ENCODE measurements at places on chromosomes 7 and 10.

DNA sequence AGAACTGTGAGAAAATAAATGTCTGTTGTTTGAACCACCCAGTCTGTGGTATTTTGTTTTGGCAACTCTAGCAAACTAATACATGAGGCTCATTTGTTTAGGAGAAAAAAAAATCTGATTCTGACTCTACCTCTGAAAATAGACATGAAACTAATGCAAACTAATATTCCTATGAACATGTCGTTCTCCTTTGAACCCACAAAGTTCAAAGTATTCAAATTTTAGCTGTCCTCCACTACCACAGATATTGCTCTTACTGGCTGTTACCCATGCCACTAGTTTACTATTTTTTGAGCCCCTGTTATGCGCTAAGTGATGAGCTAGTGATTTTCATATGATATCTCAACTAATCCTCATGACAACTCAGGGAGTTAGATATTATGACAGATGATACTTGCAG lies 58.8 kb upstream of the ZNF804B start:
- no peak for DNase-seq

- no peak for DNase-seq
Measured at GRCh38 chr7:92621561-92622023, 31.4 kb upstream of the FAM133B start.

GRCh38 chr7:10773430-10773829 lies 200.2 kb upstream of the PHF14 start:
- no peak for DNase-seq

DNA sequence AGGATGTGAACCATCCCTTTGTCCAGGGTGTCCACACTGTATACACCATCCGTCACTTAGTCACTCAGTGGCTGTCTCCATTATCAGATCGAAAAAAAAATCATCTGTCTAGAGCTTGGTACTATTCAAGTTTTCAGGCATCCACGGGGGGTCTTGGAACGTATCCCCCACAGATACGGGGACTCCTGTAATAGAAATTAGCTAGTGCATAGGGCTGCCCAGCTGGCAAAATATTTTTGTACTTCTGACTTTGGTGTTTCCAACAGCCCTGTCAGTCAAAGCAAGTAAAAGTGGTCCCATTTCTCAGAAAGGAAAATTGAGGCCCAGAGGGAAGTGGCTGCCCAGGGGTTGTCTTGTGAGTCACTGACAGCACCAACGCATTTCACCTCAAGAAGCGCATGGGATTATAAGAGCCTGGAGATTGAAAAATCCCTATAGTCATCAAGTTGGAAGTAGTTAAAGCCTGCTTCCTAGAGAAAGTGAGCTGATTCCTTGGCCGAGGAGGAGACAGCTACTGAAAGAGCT lies 52.1 kb upstream of the SLC29A3 start:
- DNase-seq, result no peak

- no peak for DNase-seq
Measured at GRCh38 chr7:72057796-72058195, 354.3 kb downstream of the CALN1 start.

GRCh38 chr7:139362302-139362701 lies 2.6 kb downstream of the LUC7L2 start:
- no peak for DNase-seq

DNA sequence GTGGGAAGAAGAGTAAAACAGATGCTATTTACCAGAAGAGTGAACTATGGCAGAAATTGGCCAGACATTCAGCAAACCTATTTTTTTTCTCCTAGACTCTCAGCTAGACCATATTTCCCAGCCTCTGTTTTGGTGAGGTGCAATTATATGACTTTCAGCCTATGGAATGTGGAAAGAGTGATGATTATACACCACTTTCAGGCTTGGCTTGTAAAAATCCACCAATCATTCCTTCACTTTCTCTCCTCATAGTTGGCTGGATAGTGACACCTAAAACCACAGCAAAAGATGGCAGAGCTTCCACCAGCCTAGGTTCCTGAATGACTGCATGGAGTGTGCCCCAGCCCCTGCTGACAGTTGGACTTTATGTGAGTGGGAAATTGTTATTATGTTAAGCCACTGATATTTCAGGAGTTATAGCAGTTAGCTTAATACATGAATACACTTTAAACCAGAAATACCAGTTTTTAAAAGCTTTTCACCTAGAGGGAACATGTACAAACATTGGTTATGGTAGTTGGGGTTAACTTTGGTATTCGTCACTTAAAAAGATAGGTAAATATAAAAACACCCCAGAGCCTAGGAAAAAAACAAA lies 19.1 kb upstream of the TNKS2 start:
- DNase-seq, result no peak

DNA sequence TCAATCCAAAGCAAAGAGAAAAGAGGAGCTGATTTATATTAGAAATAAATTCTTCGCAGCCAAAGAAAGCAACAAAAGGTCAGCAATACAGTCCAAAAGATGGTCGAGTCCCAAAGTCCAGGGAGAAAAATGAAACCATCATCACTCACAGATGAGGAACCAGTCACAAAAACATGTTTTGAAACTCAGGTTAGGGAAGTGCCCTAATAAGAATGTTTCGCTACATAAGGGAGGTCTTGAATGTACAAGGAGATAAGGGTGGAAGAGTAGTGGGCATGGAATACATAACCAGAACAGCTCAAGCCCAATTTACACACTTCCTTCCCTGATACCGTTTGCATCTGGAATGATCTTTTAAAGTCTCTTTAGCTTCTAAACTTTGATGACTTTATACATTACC lies 53.6 kb downstream of the VPS41 start:
- DNase-seq, result no peak

DNA sequence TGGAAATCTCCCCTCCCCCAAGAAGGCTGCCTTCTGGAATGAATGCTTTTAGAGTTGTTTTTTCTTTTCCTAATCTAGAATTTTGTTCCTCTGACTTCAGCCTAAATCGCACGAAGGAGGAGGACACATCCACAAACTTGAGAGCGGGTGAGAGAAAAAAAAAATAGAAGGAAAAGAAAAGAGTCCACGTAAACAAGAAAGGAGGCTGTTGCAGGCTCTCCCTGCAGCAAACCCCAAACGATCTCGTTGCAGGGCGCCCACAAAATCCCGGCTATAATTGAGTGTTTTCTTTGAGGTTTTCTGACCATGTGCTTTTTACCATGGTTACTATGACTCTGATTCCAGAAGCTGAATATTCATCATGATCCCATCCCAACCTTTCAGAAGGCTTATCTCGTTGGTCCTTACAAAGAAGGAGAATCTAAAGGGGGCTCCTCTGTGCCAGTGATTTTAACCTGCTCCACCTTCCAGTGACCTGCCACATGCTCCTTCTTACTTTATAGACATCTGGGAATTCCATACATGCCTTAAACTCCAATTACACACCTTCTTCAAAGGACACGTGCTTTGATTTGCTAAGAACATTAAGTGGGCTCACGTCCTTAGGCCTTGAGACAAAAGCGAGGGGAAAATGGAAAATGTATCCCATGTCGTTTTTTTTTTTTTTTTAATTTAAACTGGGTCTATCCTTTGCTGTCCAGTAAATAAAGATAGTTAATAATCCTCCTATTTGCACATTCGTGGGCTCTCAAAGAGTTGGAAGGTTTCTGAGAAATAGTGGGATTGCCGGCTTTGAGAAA lies 5.8 kb downstream of the TWIST1 start:
- no peak for DNase-seq

DNA sequence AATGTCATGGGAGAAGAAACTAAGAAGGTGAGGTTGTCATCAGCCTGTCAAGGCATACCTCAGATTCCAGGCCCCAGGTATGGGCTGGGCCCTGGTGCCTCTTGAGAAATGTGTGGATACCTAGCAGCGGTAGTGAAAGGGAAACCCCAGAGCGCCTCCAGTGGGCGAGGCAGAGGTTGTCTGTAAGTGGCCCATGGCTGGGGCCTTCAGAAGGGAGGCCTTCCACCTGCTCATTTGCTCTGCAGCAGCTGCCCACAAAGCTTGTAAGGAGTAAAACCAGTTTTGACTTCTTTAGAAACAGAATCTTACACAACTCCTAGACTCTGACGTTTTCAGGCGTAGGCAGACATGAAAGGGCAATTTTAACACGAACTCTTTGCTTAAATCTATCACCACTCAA lies 509.9 kb downstream of the PARD3 start:
- no peak for DNase-seq

DNA sequence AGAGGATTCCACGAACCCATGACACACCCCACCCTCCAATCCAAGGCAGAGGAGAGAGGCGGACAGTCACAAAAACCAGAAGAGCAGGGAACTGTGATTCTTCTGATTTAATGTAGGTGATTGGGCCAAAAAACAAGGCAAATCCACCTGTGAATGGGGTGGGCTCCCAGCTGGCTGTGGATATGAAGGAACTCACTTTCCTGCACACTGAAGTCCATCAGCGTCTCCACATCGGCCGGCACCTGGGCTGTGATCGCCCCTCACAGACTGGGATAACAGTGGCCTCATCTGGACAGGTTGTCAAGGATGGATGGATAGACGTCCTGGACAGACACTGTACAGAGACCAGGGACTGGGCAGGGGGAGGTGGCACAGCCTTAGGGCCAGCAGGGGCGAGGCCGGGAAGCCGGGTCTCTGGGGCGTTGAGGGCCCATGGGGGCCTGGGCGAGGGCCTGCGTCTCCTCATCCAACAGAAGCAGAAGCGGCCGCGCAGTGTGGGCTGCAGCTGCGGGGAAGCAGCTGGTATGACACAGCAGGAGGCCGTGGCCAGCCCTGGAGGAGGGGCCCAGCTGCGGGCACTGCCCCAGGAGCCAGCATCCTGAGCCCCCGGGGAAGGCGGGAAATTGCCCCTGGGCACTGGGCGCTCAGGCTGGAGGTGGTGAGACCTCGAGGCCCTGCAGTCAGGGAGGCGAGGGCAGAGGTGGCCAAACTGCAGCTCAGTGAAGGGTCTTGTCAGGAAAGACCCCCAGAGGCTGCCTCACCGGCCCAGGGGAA lies 54.2 kb downstream of the DIP2C start:
- DNase-seq, result peak; percentile 31

- DNase-seq, result no peak
Measured at GRCh38 chr7:73560109-73560835, 2.8 kb upstream of the BCL7B start.

GRCh38 chr10:35006836-35007235 lies 83.3 kb downstream of the CUL2 start:
- no peak for DNase-seq

DNA sequence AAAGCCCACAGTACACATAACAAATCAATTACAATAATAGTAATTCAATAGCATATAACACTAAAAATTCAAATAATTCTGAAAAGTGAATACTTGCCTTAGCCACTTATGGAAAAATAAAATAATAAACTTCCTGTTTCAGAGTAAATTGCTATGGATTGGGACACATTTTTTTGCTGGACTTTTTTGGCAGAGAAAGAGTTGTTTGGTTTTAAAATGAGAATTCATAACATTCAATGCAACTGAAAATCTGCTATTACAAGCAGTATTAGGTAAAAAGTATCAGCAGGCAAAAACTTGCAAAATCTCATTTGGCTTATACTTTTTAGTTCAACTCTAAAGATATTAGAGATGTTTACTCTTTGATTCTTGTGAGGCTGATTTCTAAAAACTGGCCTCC lies 141.7 kb downstream of the NRCAM start:
- no peak for DNase-seq

- DNase-seq, result no peak
Measured at GRCh38 chr10:90718182-90718581, 139.7 kb downstream of the HTR7 start.

- DNase-seq, result no peak
Measured at GRCh38 chr7:81648716-81649115, 121.1 kb downstream of the HGF start.
